ENCODE measurements at places on chromosomes 7 and 10.

- no peak for DNase-seq
Measured at GRCh38 chr7:24907311-24907886, 72.6 kb downstream of the OSBPL3 start.

DNA sequence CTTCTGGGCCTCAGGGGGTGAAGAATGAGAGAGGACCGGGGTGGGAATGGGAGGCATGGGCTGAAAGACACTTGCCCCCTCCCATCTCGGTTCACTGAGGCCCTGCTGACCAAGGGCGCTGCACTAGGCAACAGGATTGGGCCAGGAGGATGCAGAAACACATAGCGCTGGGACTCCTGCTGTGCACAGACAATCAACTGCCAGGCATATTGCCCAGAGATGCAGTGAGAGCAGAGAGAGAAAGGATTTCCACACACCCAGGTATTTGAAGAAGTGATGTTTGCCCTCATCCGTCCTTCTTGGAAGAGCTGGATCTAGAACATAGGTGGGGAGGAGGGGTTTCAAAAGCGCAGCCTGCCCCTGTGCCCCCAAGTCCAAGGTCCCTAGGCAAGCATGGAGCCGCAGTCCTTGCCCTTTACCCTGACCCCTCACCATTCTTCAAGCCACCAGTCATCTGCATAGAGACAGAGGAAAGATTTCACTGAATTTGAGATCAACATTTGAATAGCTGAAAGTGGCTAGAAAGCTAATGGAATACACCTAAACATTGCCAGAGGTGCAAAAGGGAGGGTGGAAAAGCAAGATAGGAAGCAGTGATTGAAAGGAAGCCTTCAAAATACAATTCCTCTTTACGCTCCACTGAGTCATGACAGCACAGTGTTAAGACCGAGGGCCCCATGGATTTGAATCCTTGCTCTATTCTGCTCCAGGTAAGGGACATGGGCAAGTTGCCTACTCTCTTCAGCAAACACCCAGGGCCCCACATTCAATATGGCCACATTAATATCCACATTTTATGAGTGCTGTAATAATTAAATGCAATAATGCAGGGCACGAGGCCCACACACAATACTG lies 44.2 kb upstream of the TNS3 start:
- DNase-seq = no peak

DNA sequence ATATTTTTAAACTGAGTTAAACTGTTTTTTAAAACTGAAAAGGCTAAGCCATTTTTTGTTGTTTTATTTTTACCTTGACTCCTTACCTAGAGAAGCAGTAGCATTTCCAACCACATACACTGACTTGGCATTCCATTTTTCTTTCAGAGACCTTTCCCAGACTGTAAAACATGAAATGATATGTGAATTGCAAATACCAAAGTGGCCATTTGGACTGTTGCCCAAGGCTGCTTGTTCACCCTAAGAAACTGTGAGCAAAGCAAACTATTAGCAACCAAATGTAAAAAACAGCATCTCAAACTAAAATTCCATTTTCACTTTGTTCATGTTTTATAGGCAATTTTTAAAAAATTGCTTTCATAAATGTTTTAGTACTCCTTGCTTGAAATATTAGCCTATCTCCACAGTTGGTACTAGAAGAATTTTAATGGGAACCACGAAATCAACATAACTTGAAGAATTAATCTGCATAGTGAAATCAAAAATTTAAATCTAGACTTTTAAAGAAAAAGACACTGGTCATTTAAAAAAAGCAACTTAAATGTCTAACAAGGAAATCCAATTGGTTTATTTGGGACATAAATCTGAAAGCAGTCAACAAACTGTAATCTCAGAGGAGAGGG lies 10.8 kb downstream of the UROS start:
- no peak for DNase-seq

DNA sequence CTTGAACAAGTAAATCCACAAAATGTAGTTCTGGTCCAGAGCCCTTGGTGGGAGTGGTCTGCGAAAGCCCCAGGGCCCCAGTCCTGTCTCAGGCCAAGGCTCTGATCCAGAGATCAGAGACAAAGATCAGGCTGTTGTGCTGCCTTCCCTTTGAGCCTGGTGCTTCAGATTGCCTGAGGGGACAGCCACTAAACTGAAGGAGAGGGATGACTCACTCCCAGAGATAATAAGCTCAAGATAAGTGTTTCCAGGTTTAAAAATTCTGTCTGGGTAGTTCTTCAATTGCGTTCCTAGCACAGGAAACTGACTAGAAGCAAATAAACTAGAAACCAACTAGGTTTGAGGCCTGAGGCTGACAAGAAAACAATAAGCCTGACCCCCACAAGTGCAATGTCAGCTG lies 190.2 kb downstream of the RAMP3 start:
- no peak for DNase-seq

DNA sequence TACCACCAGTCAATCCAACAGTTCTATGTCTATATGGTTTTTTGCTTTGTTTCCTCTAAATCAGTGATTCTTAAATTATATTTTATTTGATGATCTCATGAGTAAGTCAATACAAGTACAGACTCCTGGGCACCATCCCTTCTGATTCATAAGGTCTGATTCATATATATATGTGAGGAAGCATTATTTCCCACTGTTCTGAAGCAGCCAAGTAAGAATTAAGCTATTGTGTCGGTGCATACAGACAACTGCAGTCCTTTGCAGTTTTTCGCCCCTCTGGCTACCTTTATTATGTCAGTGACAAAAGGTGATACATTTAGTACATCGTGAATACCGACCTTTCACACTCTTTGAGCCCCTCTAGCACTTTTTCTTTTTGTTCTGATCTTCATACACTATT lies 1079.6 kb upstream of the C7orf33 start:
- no peak for DNase-seq

GRCh38 chr10:129725890-129726631 lies 238.0 kb downstream of the EBF3 start:
- no peak for DNase-seq

DNA sequence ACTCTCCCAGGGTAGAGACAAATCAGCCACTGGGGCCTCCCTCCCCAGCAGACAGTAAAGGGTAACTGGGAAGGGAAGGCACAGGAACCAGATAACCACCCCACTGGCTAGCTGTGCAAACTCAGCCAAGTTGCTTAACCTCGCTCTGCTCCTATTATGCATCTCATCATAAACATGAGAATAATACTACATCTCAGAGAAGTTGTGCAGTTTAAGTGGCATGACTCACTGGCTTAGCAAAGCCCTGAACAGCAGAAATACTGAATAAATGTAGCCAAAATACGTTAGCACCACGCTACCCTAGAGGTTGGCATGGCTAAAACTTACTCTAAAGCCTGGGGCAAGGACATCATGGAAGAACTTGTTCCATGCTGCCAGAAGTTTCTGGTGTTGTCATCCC lies 128.1 kb upstream of the ANK3 start:
- no peak for DNase-seq

DNA sequence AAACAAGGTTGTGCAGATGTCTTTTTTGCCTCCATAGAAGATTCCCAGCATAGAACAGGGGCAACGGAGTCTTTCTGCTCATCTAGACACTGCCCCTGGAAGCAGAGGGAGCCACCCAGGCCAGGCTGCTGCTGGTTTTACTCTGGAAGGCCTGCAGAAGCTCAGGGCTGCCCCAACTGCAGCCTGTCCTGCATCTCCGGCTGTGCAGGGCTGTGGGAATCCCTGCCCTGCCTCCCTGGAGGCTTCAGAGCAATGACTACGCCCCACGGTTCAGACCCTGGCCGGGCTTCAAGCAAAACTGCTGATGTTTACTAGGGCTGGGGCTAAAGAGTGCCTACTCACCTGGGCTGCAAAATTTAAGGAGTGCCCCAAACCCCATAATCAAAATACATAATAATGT lies 43.9 kb downstream of the GHRHR start:
- no peak for DNase-seq

DNA sequence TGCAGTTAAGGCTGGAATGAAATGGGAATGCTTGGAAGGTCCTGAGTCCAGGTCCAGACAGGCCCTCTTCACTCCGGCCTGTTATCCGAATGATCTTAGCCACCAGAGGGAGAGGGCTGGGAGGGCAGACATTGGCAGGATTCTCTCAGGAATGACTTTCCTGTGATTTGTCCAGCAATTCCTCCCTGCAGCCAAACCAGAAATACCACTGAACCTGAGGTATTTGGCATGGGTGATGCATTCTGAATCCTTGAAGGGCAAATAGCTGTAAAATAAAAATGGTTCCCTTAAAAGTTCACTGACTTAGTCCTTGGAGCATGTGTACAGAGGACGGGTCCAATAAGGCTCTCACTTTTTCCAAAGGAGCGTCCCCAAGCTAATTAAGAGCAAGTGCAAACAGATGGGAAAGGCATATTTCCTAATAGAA lies 77.5 kb upstream of the HABP2 start:
- no peak for DNase-seq

GRCh38 chr10:121680879-121681655 lies 82.8 kb upstream of the FGFR2 start:
- DNase-seq = no peak

GRCh38 chr7:112414855-112415490 lies 35.3 kb upstream of the IFRD1 start:
- no peak for DNase-seq

DNA sequence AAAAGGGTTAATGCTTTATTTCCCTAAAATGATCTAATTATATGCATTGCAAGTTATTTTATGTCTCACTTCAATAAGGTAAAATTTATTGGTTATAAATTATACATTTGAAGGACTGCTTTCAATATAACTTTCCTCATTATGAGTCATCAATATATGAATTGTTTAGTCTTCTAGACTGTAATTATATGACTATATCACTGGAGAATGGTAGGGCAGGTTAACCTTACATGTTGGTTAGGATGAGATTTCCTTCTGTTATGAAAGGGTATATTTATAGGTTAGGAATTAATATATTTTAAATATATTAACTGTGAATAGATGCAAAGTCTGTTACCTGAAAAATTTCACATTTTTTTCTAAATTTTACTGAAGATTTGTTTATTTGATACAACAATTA lies 406.4 kb upstream of the ETV1 start:
- DNase-seq = no peak

DNA sequence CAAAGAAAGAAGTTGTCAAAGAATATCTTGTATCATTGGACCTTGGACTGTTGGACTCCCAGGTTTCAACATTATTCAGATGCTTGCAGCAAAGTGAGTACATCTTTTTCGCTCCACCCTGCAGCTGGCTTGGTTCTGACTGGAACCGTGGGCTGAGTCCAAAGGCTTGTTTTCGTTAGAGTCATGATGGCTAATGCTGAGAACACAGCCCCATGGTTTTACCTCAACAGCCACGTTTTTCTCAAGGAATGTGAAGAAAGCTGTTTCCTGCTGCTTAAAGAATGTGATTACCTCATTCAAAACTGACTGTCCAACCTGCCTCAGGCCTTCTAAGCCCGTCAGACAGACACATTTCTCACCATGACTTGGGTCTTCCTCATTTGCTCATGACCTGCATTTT lies 69.5 kb downstream of the STEAP1B start:
- no peak for DNase-seq

GRCh38 chr7:16428672-16429071 lies 7.3 kb upstream of the CRPPA start:
- DNase-seq = no peak

GRCh38 chr10:25852364-25852941 lies 81.6 kb upstream of the MYO3A start:
- DNase-seq = no peak

DNA sequence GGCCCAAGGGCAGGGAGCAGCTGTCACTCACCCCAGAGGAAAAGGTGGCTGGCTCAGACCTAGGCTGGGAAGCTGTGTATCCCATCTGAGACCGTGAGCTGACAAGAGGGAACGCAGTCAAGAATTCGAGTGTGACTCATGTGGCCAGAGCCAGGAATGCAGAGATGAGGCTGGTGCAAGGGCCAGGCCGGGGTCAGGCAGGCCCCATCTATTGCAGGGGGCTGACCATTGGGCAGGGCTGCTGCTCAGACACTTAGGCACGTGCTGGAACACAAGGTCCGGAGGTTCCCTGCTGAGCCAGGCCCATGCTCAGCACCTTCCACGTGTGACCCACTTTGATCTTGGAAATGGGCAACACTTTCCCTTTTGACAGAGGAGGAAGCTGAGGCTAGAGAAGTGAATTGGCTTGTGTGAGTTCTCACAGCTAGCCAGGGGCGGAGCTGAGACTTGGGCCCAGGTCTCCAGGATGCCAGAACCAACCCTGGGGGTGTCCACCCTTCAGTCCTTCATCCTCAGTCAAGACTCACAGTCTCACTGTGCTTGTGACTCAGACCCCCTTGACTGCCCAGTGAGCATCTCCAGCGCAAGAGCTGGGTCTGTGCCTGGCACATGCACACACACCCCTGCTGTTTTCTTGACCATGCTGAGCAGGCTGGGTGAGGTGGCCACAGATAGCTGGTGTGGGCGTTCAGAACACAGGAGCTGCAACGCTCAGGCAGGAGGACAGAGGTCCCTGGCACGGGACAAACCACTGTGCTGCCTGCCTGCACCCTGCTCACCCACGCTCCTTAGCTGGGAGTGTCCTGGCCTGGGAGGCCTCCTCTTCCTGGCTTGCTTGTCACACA lies 47.6 kb upstream of the PPIF start:
- no peak for DNase-seq

- no peak for DNase-seq
Measured at GRCh38 chr10:117047947-117048346, 43.0 kb upstream of the SHTN1 start.

DNA sequence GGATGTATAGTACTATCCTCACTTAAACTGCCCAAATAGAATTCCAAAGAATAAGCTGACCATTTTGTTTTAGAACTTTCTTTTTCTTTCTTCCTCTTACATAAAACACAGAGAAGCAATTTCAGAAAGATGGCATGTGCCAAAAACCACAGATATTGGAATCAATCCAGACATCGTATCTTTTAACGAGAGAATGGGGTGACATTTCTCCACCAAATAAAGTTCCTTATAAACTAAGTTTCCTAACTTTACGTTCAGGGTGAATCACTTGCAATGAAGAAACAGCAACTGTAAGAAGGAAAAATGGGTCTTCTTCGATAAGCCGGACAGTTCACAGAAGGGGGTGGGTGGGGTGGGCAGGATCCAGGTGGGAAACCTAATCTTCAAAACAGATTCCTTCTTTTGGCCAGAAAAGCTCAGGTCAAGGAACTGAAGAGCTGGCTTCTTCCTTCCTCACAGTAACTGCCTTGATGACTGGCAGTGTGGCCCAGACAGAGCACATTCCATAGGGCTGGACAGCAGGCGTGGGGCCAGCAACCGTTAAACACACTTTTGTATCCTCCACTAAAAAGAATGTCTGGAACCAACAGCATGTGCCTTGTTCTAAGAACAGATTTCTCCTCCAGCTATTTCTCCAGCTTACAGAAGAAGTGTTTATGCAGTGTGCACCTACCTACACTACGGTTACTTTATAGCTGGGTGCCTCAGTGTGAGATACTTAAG lies 31.5 kb downstream of the CREB3L2 start:
- no peak for DNase-seq

GRCh38 chr7:26898891-26899290 lies 34.5 kb upstream of the SKAP2 start:
- no peak for DNase-seq

- no peak for DNase-seq
Measured at GRCh38 chr7:18191862-18192625, 164.4 kb upstream of the PRPS1L1 start.

DNA sequence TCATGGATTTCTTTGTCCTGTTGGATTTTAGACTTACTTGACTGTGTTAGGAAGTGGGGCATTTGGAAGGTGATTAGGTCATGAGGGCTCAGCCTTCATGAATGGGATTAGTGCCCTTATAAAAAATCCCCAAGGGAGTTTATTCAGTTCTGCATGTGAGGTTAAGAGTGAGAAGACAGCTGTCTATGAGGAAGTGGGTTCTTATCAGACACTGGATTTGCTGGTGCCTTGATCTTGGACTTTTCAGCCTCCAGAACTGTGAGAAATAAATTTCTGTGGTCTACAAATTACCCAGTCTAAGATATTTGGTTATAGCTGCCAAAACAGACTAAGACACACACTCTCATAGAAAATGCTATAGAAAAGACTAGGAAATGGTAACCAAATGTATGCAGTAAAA lies 724.7 kb upstream of the FZD8 start:
- no peak for DNase-seq

All from NCI-H2107 (cell line).